Activated B cell treated with CpG ODN at 0.5 μM for 24 hours (primary cell): ENCODE measurements at places on chromosomes 6 and 20. TPM values are rescaled to one million over a fixed set of nuclear protein-coding genes. Genes with fewer than 3 reads are reported as not detected.

- DNase-seq: no peak
These were observed 290.0 kb downstream of the PTPRK start for GRCh38 chr6:128230267-128230989.

DNA sequence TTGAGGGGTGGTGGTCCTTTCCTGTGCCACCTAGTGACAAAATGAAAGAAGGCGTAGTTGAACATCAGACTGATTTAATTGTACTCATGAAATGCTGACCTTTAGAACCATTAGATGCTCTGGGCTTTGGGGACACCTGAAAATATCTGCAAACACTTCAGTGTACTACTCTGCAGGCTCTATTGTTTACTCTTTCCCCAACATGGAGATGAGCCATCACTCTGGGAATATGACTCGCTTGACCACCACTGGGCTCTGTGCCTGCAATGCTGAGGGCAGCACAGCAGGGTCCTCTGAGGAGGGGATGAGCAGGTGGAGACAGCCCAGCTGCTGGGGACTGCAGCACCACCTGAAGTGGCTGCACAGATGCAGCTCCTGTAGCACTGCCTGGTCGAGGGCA, 74.8 kb upstream of the SLC24A3 start:
- DNase-seq: no peak

DNA sequence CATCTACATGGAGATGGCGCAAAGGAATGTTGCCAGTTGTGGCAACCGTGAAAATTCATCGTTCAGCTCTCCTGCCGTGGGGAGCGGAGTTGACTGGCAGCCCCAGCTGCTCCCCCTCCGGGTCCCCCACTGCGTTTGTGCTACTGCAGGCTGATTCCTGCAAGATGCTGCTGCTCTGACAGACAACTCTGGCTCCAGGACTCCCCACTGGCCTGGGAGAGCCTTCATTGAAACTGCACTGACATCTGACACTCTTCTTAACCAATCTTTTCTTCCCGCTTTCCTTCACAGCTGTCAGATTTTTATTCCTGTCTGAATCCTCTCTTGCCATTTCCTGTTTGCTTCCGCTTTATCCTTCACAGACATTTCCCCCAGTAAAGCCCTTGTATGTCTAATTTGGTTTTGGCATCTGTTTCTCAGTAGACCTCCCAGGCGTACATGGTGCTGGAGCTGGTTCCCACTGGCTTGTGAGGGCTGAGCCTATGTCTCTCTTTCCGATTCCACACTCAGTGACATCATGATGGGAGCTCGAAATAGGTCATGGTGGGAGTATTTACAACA, 9.5 kb upstream of the ATRN start:
- no peak for DNase-seq

GRCh38 chr20:46401478-46401860, 4.9 kb downstream of the ELMO2 start:
- DNase-seq: no peak

- no peak for DNase-seq
These were observed 118.1 kb downstream of the UST start for GRCh38 chr6:148864941-148865340.

GRCh38 chr6:56101141-56101553, 146.2 kb downstream of the COL21A1 start:
- DNase-seq: no peak

GRCh38 chr20:745683-746301, 22.5 kb downstream of the SLC52A3 start:
- DNase-seq: no peak

DNA sequence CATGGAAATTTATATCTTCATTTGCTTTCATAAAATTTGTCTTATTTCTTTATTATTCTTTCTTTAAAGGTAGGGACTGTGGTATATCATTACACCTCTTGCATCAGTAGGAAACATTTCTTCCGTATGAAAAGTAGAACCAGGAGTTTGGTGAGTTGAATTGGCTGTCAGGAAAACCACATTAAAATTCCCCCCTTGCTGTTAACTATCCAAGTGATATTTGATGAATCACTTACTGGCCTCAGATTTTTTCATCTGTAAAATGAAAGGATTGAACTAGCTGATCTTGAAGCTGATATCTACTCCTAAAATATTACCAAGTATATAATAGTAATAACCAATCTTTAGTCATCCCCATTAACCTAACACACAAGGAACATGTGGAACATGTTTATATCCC, 460.9 kb downstream of the GJA1 start:
- no peak for DNase-seq

GRCh38 chr6:165630544-165630953, 32.5 kb downstream of the PDE10A start:
- DNase-seq: no peak

DNA sequence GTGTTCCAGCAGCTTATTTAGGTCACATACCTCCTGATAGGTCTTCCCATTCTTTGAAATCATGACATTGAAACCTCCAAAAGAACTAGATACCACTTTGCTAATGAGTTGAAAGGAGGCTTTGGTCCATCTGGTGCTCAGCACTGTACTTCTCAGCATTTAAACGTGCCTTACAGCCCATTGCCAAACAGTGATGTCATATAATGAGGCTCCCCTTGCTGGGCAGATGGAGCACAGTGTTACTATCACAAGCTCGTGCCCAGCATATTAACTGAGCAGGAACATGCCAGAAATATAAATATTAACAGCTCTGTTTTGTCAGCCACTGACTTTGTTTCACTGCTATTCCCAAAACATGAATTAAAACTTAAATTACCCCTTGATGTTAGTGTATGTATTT, 25.5 kb upstream of the MAPK13 start:
- no peak for DNase-seq

DNA sequence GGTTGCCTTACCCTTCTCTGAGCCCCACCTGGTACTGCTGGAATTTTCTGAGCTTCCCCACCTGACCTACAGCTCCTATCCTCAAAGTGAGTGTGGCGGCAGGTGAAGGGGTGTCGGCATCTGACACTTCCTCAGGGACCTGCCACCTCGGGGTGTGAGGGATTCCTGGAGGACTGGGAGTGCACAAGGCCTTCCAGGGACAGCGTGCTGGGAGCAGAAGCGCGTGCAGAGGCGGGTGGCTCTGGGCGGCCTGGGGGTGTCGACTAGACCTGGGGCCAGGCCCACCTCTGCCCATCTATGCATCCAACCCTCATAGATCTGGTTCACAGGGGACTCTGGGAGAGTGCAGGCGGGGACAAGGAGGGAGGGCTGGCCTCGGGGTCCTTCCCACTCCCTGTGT, 7.8 kb downstream of the DLGAP4 start:
- no peak for DNase-seq

- DNase-seq: no peak
These were observed 232.6 kb upstream of the SUPT3H start for GRCh38 chr6:45610374-45610773.

GRCh38 chr6:116447052-116447451, 14.1 kb upstream of the CALHM6 start:
- no peak for DNase-seq

GRCh38 chr20:1912646-1913045, 17.4 kb downstream of the SIRPA start:
- no peak for DNase-seq

DNA sequence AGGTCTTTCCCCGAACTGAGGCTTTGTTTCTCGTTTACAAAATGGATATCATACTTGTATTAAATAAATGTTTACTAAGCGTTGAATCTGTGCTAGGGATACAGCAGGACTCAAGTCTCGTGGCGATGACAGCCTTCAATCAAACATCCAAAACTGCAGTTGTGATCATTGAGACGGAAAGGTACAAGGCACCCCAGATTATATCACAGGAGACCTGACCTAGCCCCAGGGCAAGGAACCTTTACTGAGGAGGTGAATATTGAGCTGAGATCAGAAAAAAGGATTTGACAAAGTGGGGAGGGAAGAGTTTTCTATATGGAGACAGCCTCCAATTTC, 476 bp downstream of the AAR2 start:
- no peak for DNase-seq

DNA sequence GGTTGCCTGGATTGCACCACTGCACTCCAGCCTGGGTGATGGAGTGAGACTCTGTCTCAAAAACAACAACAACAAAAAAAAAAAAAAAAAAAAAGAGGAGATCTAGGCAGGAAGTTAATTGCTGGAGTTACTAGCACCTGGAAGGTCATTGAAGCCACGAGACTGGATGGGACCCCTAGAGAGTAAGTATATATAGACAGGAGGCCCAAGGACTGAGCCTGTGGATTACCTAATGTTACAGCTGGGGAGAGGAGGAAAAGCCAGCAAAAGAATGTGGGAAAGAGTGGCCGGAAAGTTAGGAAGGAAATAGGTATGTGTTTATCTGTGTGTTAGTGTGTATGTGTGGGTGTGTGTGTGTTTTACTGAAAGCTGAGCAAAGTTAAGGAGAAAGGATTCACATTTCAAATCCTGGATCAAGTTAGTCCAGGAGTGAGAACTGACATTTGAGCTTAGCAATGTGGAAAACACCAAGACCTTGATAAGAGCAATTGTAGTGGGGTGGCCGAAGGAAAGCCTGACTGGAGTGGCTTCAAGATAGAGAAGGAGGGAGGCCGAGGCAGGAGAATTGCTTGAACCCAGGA, 38.4 kb downstream of the ANKRD6 start:
- DNase-seq: no peak

- DNase-seq: no peak
These were observed 4.3 kb upstream of the DCBLD1 start for GRCh38 chr6:117477988-117478852.

GRCh38 chr6:145006914-145007313, 721.8 kb downstream of the UTRN start:
- DNase-seq: no peak

DNA sequence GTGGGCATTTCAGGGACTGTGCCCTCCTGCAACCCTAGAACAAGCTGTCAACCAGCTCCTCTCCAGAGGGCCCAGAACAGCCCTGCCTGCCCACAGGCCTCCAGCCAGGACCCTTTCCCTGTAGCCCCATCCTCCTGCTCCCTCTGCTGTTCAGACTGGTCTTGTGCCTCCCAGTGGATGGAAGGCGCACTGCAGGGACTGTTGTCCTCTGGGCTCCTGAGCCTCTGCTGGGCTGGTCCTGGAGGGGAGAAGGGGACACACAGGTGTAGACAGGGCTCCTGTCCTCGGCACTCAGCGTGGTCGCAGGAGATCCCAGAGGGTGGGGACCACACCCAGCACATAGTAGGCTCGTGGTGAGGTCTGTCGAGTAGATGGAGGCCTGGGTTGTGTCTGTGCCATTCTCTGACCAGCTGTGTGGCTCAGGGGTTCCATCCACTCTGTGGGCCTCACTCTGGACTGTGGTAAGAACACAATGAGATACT, 11.5 kb downstream of the ITPR3 start:
- peak; percentile 28 for DNase-seq

GRCh38 chr6:10487668-10488327, 33.4 kb upstream of the GCNT2 start:
- DNase-seq: no peak

DNA sequence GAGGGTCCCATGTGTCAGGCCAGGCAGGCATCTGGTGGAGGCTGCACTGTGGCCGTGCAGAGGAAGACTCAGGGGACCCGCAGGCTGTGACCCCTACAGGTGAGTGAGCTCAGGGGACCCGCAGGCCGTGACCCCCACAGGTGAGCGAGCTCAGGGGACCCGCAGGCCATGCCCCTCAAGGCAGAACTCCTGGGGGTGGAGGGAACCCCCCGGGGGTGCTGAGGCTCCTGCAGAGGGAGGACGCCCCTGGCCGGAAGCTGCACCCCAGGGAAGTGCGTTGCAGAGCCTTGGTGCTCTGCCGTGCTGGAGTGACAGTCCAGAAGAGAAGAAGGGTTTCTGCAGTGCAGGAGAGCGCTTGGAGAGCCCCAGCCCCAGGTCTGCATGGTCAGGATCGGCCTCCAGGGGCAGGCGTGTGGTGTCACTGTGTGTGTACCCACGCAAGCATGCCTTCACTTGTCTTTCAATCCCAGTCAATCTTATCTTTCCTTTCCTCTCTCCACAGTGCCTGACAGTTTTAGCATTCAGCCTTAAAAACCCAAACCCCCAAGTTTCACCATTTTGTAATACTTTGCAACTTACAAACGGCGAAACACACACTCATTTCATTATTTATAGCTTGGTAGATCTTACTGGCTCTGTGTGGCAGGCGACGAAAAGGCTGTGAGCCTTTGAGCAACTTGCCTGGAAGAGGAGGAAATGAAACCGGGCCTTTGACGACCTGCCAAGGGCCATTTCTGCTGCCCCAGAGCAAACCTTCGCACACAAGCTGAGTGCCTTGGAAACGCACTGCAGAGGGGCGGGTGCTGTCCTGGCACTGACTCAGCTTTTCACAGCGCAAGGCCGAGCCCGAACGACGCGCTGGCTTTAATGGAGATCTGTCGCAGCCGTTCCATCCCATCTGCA, 101.4 kb upstream of the AGPAT4 start:
- DNase-seq: no peak

DNA sequence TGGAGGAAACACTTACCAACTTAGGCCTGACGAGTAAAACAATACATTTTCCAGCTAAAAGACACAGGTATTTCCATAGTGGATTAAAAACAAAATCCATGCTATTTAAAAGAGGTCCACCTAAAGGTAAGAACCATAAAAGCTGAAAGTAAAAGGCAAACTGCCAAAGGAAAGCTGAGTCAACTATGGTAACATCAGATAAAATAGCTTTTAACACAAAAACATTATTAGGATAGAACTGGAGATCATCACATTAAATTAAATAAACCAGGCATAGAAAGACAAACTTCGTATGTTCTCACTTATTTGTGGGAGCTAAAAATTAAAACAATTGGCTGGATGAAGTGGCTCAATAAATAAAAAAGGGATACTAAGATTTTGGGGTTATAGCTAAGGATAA, 166.8 kb upstream of the SLC22A16 start:
- no peak for DNase-seq

DNA sequence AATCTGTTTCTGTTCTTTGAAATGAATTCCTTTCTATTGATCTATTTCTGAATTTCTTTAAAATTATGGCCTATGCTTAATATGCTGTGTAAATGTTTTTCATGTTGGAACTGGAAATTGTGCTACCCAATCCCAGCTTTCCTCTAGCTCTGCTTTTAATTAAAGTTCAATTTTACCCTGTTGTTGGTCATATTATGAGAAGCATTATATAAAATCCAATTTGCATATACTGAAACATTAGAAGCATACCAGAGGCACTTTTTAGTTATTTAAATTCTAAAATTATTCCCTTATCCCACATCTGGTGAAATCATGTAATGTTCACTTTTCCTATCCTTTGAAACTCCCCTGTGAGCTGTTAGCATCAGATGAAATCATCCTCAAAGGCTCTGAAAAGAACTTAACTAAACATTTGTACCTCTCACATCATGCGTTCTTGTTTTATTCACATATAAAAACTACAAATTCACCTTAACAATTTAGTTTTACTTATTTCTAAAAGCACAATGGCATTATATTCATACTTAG, 160.6 kb upstream of the COL21A1 start:
- no peak for DNase-seq

DNA sequence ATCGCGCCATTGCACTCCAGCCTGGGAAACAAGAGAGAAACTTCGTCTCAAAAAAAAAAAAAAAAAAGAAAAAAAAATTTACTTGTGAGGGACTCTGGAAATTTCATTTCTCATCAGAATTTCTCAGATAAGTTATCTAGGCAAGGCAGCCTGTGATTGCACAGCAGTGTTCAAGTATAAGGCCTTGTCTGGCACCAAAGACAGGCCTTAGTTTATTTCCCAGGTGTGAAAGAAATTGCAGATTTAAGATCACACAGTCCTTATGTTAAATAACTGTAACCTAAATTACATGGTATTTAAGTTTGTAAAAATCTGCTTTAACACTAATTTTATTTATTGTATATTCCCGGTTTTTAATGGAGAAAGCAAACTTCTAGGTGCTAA, 34.8 kb downstream of the HFE start:
- DNase-seq: no peak

Gene MOXD1
- 3.2 and 3.7 TPM in 2 replicates for total RNA-seq

Gene TGM3
- total RNA-seq: not detected in 2 replicates

Gene ZNF217
- 70.0 and 80.3 TPM in 2 replicates for total RNA-seq

Gene LRFN2
- not detected in 2 replicates for total RNA-seq

Gene CLPSL2
- total RNA-seq: not detected in 2 replicates

Gene TMEM217
- total RNA-seq: 0.54 and 1.0 TPM in 2 replicates

Gene EIF6
- 137 and 148 TPM in 2 replicates for total RNA-seq

Gene SNPH
- 0.86 and 1.0 TPM in 2 replicates for total RNA-seq
